AML-193 (cell line): ENCODE measurements at places on chromosomes 6 and 20.

DNA sequence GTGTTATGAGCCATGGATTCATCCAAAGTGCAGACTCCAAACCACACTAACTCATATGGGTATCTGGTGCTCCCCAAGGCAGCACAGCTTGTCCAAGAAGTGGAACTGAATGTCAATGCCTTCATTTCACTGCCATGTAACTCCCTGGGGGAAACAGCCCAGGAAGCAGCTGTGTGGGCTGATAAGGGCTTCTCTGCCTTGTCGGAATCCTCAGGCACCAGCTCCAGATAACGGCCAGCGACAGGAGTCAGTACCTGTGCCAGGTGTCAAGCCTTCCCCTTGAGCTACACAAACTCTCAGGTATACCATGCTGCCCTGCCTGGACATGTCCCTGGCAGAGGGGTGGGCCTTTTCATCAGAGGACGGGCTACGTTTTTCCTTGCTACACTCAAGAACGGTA, 751.9 kb upstream of the CHD6 start:
- no peak for DNase-seq

DNA sequence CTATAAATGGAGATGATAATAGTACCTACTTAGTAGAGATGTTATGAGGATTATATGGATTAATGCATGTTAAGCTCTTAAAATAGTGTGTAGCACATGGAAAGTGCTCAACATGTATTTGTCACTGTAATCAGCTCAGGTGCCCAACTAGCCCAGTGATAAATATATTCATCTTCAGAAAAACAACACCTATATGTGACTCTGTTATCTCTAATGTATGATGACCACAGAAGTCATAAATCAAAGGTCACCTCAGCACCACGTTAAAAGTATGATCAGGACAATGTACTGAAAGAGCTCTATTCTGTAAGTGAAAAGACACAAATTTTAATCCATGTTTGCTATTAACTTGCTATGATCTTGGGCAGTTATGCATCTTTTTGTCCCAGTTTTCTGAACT, 36.8 kb upstream of the TENT5A start:
- no peak for DNase-seq

DNA sequence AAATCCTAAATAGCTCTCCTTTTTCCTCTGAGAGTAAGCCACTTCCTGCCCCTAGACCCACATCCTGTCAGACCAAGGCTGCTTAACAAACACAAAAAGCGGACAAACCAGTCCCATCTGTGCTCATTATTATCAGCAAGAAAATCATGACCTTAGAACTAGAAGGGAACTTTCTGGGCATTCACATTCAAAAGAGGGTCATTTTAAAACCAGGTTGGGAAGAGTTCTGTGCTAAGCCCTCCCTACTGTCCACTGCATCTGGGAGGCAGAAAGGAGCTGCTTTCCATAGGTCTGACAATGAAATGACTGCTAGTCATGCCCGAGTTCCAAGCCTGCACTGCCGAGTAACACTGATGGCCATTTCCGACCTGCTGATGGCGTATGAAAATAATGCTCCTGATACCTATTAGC, 15.4 kb downstream of the EZR start:
- peak; percentile 83 for DNase-seq

DNA sequence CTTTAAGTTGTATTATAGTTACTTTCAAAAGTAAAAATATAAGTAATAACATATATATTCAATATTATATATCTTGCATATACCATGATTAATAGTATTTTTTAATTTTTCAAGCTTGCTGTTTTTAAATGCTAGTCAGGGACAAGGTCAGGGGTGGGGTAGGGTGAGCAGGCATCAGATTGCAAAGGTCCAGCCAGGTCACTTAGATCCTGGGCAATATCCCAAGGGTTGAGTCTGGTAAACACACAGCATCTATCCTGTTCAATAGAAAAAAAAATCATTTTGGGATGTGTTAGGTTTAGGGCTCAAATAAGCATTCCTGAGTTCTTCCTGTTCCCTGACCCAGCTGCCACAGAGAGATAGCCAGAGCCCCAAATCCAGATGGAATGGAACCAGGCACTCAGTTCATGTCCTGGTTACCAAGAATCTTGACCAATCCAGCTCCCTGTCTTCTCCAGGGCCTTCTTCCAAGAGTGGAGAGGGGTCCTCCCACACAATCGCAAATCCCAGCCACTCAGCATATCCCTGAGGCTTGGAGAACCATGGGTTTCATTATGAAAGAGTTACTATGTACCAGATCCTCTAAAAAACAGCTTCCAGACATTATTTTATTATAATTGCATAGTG, 134.9 kb upstream of the TOP1 start:
- no peak for DNase-seq

DNA sequence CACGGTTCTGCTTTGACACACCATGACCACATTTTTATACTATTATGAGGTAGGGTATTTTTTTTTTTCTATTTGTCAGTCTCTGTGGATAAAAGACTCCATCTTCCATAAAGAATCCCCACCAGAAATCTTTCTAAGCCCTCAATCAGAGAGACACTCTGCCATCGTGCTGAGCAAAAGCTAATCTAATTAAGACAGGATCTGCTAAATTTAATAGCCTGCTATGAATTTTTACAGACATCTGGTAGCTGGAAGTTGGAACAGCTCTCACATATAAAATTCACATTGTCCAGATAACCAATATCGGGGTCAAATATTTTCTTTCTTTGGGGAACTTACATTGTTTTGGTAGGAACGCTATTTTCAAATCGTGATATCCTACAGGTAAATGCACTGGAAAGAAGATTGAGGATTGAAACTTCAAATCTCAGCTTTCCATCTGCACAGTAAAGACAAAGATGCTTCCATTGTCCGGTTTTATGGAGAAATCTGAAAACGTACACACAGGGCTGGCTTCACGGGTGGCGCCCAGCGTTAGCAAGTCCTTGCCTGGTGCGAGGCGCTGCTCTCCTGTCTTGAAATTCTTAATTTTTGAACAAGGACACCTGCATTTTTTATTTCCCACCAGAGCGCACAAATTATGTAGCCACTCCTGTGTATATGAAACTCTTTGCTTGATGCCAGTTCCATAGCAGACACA, 573.8 kb upstream of the NOX3 start:
- DNase-seq = no peak
